Cortex of kidney (tissue), 1 donor: ENCODE measurements at places on chromosomes 11 and 22.

GRCh38 chr11:73053964-73054363 lies 88.2 kb downstream of the FCHSD2 start:
- no peak for DNase-seq

- no peak for DNase-seq
These were observed 100.9 kb downstream of the FAM76B start for GRCh38 chr11:95688501-95689222.

DNA sequence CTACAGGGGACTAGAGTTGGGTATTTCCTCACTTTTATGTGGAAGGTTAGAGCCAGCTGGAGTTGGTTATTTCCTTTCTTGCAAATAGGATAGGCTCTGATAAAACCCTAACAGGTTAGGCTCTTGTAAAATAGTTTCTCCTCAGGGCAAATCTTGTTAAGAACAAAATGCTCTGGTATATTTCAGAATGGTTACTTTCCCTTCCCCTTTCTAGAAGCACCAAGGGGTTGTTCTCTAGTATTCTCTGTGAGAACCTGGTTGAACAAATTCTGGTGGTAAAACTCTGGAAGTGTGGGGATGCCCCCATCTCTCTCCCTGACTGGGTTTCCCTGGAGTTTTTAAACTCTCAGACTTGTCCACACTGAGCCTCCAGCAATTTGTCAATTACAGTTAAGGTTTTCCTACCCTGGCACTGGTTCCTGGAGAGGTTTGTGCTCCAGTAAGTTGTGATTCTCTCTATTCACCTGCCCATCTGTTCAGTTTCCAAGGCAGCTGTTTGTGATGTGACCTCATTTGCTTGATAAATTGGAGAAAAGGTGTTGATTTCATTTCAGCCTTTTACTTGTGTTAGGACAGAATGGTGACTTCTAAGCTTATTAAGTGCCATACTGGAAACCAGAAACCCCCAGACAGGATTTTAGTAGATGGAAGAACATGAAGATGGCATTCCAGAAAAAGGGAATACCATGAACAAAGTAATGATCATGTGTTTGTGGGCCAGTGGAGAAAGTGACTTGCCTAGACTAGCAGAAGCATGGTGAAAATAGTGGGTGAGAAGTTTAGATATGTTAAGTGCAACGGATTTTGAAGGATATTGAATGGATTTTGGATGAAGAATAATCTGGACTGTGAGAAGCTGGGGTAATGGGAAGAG lies 64.6 kb downstream of the EXT2 start:
- no peak for DNase-seq

- DNase-seq: no peak
These were observed 28.0 kb downstream of the FLRT1 start for GRCh38 chr11:64063777-64064176.

GRCh38 chr22:38843657-38844314 lies at the start of gene NPTXR:
Gene NPTXR (minus strand): TSS chr22:38844028.
- DNase-seq: no peak

DNA sequence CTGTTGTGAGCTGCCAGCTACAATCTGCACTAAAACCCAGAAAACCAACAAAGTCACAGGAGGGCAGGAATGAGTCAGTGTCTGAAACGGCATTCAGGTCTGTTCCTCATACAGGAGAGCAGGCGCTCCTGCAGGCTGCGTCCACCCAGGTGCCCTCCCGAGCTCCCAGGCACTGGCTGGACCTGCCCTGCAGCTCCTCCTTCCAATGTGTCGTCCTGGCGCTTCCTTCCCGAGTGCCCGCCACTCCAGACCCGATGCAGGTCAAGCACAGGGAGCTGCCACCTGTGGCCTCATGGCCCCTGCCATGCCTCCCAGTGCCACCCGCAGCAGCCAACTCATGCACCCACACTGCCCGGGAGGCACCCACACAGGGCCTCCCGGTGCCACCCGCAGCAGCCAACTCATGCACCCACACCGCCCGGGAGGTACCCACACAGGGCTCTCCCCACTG lies 12.0 kb downstream of the BRD1 start:
- no peak for DNase-seq

DNA sequence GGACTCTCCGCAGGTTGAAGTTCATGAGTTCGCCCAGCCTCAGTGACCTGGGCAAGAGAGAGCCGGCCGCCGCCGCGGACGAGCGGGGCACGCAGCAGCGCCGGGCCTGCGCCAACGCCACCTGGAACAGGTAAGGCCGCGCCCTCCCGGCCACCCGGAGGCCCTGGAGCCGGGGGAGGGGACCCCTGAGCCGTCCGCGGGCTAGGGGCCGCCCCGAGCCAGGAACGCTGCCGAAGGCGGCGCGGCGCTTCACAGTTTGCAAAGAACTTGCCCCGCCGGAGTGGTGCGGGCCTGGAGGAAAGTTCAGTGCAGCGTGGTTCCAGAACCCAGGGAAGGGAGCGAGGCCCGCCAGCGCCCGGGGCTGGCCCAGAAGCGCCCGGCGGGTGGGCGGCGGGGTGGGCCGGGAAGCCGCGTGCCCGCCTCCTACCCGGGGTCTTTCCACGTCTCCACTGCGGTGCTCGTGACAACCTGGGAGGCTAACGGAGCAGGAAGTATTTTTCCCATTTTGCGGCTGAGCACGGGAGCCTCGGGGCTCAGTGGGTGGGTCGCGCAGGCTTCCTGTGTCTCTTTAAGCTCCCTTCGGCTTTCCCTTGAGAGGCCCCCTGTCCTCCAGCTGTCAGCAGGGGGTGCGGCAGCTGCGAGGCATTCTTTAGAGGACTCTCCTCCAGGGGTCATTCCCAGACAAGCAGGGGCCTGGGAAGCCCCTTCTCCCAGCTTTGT lies 635 bp downstream of the PRR5 start:
- DNase-seq: no peak
